ENCODE measurements at places on chromosomes 6 and 20.

GRCh38 chr6:166927935-166928643, 28.3 kb downstream of the RNASET2 start:
- DNase-seq, result no peak

DNA sequence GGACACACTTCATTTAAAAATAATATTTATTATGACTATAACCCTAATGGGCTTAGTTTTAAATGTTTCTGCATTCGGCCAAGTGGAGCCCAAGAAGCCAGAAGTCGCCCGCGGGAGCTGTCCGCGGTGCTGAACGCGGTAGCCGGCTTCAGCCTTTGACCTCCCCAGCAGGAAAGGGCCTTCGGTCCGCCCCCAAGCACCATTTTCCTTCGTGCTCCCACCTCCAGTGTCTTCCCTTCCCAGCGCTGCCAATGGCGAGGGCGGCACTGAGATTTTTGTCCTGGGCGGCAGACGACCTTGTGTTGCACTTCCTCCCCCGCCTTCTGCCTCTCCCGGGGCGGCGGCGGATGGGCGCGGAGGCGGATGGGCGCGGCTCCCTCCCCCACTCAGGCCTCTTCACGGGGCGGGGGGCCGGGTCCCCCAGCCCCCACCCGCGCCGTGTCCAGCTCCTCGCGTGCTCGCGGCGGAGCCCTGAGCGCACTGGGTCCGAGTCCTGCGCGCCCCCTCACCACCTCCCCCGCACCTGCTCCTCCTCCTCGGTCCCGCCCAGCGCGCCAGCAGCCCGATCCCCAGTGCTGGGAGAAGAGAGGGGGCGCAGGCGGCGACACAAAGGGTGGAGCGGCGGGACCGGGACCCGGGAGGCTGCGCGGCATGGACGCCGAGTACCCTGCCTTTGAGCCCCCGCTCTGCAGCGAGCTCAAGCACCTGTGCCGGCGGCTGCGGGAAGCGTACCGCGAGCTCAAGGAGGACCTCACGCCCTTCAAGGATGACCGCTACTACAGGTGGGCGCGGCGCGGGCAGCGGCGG, 23.6 kb upstream of the TMEM181 start:
- DNase-seq, result peak; percentile 78

DNA sequence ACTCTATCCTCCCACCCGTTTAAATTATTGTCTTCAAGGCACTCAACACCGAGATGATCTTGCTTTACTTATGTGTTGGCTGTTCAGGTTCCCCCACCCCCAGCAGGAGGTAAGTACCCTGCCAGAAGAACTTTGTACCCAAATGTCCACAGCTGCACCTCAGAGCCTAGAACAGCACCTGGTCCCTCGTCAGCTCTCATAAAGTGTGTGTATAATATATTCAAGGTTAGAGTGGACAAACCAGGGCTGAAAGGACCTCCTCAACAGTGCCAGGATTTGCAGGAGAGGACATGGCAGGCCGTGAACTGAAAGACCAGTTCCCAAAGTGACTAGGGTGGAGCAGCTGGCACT, 5.9 kb upstream of the CPXM1 start:
- no peak for DNase-seq

GRCh38 chr20:58749098-58749769, 56.6 kb downstream of the NPEPL1 start:
- no peak for DNase-seq

- peak; percentile 92 for DNase-seq
Measured at GRCh38 chr20:3786665-3787323, at the start of gene CENPB. TSS of gene CENPB (minus strand) at chr20:3786740. CDS start at chr20:3786483, 257 bp downstream.

DNA sequence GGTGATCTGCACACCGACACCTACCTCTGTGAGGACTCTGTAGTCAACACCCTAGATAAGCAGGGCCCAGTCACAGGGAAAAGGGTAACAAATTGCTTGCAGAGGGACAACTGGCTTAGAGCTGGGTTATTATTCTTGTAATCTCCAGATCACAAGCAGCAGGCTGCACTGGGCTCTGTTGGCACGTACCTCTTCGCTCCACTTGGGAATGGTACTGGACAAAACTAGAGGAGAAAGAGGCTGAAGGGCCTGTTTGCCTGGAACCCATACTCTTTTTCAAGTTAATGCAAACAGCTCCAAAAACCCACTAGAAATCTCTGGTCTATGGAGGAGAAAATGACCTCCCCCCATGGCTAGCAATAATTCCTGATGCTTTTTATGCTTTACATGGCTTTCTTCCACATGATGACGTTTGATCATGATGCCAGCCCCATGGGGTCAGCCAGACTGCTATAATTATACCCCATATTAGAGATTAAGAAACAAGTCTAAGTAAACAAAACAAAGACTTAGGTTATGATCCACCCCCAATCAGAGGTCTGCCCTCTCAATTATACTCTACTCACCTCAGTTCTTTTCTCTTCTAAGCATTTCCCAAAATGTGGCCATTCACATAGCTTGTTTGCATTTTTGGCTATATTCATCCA, 190.0 kb downstream of the UNC5CL start:
- DNase-seq, result no peak

DNA sequence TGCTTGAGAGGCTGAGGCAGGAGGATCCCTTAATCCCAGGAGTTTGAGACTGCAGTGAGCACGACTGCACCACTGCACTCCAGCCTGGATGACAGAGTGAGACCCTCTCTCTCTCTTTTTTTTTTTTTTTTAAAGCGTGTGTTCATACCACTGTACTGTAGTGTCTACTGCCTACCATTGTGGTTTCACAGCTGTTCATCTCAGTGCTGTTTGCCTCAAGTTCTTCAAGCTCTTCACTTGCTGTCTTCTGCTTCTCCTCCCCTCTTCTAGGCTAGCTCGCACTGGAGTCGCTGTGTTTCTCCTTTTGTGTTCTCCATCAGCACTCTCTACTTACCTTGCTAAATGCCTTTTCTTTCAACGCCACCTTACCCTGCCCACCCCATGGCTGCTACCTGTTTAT, 7.4 kb downstream of the FOXO3 start:
- DNase-seq, result no peak

DNA sequence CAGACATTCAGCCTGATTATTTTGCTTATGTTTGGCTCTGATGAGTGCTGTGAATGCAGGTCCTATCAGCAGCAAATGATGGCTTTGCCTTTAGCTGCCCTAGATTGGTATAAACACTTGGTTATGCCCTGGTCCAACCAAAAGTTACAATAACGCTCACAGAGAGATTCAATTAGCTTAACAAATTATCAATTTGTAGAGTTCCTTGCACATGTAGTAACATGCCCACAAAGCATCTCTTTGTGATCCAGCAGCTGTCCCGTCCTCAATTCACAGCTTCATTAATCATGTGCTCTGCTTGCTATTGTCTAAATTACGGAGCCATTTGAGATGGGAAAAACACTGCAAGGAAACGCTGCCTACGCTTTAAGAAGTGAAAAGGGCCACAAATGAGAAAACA, 457.9 kb downstream of the HDGFL1 start:
- DNase-seq, result no peak

- no peak for DNase-seq
Measured at GRCh38 chr20:34085544-34086040, 26.5 kb downstream of the EIF2S2 start.

- DNase-seq, result no peak
Measured at GRCh38 chr20:61527626-61528025, 275.6 kb downstream of the CDH4 start.

- no peak for DNase-seq
Measured at GRCh38 chr6:142395768-142396231, 94.0 kb downstream of the ADGRG6 start.

DNA sequence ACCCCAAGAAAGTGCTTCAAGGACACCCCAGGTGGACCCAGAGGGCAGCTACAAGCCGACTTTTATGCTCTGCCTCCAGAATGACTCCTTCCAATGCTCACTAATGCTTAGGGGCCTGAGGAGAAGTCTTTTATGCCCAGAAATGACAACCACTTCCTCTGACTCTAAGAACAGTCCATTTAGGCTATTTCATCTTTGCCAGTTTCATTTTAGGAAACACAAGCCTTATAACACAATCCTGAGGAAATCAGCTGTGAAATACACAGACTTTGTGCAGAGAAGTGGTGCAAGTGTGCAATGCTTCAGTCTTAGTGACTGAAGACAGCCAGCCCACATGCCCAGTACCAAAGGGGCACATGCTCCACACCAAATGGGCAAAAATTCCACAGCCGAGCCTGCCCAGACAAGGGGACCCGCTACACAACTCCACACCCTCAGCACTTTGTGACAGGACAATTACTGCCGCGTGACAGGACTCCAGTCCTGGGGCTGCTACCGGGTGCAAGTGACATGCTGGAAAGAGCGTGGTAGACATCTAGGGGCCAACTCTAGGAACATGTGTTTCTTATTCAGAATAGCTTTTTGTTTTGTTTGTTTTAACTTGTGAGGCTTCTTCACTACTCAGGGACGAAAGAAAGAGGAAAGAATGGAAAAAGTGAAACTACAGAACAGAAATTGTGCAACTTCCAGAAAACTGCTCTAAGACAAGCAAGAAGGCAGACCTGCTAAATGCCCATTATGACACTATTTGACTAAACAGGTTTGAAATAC, 28.2 kb upstream of the PLAGL1 start:
- no peak for DNase-seq

- no peak for DNase-seq
Measured at GRCh38 chr20:47765691-47766594, 19.3 kb downstream of the SULF2 start.

DNA sequence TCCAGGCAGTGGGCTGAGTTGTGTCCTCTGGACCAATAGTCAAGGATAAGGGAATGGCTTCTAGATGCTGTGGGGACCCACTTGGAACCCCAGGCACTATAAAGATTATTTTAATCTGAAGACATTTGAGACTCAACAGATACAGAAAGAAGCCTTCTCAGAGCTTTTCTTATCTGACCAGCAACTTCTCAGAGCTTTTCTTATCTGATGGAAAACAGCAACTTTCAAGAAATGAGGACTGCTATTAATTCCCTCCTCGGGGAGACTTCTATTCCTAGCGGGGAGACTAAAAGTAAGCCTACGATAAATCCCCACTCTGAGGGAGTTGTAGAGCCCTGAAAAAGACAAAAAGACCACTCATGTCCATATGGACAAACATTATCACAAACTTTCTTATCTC, 160.5 kb downstream of the RNASET2 start:
- no peak for DNase-seq

DNA sequence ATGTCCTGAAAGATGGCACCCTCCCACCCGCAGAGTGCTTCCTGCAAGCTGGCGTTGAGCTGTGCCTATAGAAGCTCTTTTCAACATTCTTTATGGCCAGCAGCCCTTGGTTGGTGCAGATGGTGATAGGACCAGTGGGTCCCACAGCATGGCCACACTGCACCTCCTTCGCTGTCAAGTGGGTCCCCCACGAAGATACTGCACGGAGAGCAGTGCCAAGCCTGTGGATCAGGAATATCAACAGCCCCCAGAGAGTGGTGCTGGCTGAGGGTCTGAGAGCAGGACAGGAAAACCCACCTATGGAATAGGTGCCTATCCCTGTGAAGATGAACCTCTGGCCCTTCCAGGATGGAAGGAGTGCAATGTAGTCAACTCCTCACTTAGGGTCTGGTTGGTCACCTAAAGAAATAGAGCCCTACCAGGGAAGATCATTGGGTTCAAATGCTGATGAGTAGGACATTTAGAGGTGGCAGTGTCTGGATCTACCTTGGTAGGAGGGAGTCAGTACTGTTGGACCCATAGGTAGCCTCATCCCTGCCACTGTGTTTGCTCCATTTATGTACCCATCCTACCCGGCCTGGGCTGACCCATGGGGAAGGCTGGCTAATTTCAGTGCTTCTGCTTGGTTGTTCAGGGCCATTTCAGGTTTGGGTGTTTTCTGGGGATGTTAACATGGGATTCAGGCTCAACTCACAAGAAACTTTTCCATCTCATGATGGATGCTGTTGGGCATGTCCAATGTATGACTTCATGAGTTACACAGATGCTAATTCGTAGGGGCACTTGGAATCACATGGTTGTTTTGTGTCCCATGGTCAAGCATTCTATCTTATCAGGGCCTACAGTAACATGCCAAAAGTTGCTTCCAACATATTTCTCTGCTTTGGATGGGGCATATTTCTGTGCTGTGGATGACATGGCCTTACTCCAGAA, 33.4 kb upstream of the MICB start:
- no peak for DNase-seq

GRCh38 chr6:8556370-8557013, 121.1 kb upstream of the SLC35B3 start:
- no peak for DNase-seq

GRCh38 chr6:38773338-38773737, 58.2 kb downstream of the DNAH8 start:
- DNase-seq, result no peak

GRCh38 chr6:134288538-134289203, 29.2 kb downstream of the SGK1 start:
- DNase-seq, result no peak

All from CD4-positive, alpha-beta T cell (primary cell).